ENCODE measurements at places on chromosomes 6 and 20. TPM values are rescaled to one million over a fixed set of nuclear protein-coding genes. Genes with fewer than 3 reads are reported as not detected.

The ERVFRD-1 gene
- not detected for total RNA-seq

DNA sequence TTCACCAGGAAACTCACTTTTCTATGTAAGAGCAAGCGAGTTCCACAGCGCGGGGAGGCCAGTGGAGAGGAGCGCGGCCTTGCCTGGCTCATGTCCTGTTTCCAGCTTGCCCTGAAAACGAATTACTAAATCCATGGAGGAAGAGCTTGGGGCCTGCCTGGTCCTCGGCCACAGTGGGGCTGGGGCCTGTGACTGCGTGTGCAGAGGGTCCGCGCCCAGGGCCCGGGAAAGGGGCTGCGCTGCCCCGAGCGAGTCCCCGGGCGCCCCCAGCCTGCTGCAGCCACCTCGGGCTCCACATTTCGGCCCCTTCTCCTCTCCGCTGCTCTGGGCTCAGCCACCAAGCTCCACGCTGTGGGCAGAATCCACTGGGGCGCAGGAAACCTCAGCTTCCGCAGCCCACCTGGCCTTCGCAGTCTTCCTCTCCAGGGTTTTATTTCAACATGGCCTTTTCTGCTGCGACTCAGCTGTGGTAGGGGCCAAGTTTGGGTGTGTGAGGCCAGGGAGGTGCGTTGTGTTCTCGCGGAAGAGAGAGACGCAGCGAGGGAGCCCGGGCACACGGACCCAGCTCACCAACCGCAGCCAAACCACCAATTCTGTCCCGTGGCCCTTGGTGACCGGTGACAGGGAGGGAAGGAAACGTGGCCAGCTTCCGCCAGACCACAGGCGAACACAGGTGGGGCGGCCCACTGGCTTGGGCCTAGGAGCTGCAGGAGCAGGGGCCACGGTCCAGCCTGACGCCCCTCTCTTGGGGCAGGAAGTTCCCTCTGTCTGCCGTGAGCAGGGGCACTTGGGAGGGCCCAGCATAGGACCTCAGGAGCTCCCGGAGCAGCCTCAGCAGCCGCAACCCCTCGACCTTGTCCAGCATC, 211.4 kb downstream of the ERMARD start:
- DNase-seq: no peak

The TSBP1 gene
- total RNA-seq: not detected

GRCh38 chr6:94478133-94479005, 1059.0 kb upstream of the EPHA7 start:
- DNase-seq: no peak

GRCh38 chr6:140256248-140256647, 881.8 kb upstream of the CITED2 start:
- no peak for DNase-seq

All from PC-3 (cell line).